Stimulated activated CD8-positive, alpha-beta memory T cell treated with anti-CD3 and anti-CD28 coated beads, Interleukin-7, amount 100 ng/mL, for 48 hours (primary cell): ENCODE measurements at places on chromosomes 3 and 15.

GRCh38 chr3:167538081-167538480 lies 64.2 kb upstream of the SERPINI2 start:
- DNase-seq = no peak

- DNase-seq = no peak
Observed at GRCh38 chr15:56077081-56077480, 83.7 kb upstream of the NEDD4 start.

GRCh38 chr3:171526869-171527268 lies 66.7 kb upstream of the TNIK start:
- DNase-seq = no peak

- no peak for DNase-seq
Observed at GRCh38 chr3:150264561-150265279, 143.4 kb upstream of the TSC22D2 start.

- DNase-seq = no peak
Observed at GRCh38 chr3:89411201-89411600, 303.8 kb downstream of the EPHA3 start.
